Activated T-helper 1 cell treated with Interleukin-2 at 50 U/mL for 16 hours (primary cell): ENCODE measurements at places on chromosomes 5 and 9.

DNA sequence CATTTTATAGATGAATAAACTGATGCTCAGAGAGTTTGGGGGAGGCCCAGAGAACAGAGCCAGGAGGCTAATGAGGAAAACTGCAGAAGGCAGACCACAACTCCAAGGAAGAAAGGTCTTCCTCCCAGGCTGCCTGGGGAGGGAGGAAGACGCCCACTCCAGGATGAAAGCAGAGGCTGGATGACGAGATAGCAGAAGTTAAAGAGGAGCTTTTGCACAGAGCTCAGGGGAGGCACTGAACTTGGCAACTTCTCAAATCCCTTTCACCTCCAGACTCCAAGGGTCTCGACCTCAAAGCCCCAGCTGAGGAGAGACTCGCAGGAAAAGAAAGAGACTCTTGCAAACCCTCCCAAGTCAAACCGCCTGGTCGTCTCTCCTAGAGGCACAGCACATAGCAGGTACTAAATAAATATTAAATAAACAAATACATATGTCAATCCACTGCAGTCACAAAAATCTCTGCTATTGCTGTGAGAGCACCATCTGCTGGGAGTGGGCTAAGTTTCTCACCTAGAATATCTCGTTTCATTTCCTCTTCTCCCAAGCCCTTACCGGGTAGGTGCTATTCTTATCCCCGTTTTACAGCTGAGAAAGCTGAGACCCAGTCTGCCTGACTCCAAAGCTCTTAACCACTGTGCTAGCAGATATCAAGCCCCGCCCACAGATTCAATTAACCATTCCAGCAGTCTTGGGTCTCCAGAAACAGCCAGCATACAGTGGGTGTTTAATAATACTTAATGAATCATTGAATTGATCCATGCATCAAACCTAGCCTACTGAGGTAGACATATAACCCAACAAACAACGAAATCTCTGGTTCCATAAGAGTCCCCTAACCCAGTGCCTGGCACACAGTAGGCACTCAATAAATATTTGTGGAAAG lies 97.8 kb upstream of the HAND1 start:
- no peak for DNase-seq

DNA sequence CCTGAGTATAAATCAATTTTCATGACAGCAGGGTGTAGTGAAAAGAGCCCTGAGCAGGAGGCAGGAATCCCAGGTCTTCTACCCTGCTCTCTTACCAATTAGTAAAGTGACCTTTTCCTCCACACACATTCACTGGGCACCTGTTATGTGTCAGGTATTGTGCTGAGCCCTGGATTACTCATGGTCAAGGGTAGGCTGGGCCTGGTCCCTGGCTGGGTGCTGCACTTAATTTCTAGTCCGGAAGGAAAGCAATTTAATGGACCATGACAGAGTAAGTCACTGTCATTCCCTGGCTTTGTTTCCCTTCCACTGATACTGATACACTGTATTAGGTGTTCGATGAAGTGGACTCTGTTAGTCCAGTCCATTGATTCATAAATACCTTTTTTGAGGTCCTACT lies 29.1 kb upstream of the BRINP1 start:
- DNase-seq: no peak

DNA sequence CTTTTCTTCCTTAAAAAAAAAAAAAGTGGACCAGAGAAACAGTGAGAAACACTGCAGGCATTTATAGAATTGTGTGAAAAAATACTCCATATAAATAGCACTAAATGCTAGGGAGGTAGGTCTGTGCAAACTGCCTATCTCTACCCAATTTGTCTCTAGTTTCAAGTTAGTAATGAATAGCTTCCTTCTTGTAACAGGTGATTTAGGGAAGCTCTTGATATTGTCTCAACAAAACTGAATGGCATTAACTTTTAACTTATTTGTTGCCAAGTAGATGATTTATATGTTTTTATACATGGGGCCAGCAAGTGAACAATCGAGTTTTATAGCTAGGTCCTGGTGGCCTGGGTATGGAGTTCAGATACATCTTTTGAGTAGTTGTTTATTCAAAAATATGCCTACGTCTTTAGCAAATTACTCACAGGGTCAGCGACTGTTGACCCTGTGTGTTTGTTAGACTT lies 283.6 kb downstream of the NR3C1 start:
- DNase-seq: no peak

- DNase-seq: no peak
Observed at GRCh38 chr9:92599938-92600461, 64.2 kb upstream of the ECM2 start.

DNA sequence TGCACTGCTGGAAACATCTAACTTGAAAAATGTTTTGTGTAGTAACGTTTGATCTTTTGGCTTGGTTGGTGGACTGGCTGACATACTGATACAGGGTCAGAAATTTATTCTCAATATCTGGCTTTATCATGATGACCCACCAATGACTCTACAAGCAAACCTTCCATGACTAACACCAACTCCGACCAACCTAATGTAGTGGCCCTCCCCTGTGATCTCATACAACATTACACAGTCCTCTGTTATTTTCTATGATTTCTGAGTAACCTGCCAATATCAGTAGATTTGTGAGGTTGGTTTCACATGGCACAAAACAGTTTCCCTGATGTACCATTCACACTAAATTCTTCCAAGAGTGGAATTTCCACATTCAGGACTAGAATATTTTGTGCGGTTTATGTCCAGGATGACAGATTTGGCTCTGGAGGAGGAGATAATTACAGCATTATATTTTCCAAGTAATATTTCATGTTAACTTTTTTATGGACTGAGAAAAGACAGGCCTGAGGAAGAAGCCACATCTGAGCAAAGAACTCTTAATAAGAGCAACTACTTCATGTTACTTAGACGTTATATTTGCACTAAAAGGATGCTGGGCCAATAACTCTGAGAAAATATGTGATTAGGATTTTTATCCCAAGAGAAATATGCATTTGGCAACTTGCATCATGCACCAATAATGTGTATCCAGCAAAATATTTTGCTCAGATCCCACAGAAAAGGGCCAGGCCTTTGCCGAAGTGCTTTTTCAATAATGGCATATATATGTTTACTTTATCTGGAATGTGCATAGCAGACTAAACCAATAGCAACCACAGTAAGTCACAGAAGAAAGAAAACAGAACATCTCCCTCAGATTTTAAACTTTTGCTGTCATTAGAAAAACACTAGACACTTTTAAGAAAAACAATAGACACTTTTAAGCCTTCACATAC lies 273.4 kb downstream of the KCNN2 start:
- DNase-seq: no peak

DNA sequence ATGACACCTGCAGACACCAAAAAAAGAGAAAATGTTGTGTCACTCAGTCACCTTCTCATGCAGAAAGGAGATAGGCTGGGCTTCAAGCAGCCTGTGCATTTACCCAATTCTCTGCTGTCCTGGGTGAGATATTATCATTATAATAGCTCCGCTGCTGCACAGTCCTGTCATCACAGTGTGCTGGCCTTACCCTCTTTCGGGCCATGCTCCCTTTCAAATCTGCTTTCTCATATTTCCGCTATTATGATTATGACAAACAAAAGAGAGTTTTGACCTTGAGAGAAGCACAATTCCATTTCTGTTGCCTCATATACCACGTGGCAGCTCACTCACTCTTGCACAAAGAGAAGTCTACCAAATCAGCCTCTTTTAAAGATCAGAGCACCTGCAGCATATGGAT lies 1350.1 kb upstream of the ACO1 start:
- no peak for DNase-seq
